SJCRH30 (cell line): ENCODE measurements at places on chromosomes 6 and 20.

DNA sequence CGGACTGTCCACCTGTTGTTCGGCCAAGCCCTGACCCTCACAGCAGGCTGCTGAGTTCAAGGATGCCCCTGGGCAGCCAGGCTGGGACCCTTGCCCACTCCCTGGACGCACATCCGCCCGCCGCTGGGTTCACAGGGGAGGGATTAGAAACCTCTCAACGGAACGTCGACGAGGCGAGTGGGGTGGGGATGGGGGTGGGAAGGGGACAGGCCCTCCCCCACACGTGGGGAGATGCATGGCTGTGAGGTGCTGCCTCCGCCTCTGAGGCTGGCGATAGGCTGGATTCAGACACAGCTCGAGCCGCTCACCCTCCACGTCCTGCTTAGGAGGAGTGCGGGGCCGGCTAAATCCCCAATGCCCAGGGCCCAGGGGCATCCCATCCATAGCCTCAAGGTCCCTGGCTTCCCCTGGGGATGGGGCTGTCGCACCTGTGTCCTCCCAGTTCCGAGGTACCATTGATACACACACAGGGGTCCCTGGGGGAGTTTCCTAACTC is 90.6 kb upstream of the BHLHE23 start:
- peak; percentile 5 for DNase-seq

DNA sequence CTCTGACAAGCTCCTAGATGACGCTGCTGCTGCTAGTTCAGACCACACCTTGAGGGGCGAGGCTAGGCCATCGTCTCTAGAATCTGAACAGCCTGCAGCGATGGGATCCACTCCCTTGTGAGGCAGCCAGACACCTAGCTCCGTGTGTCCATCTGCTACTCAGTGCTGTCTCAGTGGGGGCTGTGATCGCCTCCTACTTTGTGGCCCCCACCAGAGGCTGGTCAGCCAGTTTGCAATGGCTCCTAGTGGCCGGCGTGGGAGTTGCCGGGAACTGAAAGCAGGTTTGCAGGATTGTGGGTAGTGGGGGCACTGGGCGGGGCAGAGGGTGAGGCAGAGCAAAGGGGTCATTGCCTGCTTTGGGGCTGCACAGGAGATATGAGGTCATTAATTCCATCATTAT is 2.8 kb downstream of the CCN5 start:
- DNase-seq, result no peak

DNA sequence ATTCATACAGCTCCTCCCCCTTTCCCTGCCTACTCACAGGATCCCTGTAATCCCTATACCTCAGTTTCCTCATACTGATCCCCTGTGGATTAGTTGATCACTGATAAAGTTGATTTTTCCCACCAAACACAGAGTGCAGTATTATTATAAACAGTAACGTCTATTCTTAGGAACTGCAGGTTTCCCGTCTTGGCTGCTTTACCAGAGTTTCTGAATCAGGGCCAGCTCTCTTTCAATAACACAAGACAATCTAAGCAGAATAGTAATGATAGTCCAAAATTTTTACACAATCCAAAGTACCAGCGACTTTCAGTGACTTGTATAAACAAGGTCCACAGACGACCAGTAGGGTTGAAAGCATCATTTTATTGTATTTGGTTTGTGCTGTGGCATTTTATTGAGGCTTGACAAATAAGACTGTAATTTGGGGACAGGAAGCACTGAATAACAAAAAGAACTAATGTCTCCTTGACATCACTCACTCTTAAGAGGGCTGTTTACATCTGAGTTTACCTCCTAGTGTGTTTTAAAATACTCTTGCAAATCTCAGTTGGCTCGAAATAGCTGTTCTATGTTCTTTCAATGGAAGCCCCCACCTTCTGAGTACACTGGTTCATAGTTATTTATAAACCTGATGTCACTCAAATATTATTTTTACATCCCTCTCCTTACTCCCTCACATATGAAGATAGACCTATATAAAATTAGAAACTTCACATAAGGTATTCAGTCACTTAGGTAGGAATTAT is 6.1 kb upstream of the JARID2 start:
- no peak for DNase-seq

DNA sequence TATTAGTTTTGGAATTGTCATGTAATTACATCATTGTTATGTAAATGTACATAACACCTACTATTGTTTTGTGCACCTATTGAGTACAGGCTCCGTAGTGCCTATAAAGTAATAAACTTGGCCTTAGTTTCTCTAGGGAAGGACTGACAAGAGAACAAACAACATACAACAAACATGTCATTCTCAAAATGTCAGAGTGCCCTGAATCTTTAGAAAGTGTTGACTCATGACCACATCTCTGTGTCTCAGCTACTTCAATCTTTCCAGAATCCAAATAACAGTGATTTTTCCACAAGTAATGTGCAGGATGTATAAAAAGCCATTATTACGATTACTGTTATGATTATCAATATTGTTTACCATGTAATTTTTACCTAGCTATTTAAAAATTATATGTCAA is 17.2 kb downstream of the LAMP5 start:
- no peak for DNase-seq

DNA sequence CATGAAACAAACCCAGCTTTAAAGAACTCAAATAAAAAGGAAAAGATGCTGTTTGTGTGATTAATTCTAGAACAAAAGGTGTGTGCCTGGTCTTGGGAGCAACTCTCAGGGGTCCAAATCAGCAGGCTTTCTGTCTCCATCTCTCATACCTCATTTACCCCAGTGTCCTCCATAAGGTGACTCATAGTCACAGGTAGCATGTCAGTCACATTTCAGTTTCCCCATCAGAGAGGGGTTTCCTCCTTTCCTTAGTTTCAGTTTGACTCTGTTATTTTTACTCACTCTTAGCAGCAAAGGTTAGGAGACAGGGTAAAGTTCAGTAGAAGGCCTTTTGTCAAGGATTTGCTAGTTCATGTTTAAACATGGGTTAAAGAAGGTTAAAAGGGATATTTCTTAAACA is 46.2 kb downstream of the OGFRL1 start:
- no peak for DNase-seq

DNA sequence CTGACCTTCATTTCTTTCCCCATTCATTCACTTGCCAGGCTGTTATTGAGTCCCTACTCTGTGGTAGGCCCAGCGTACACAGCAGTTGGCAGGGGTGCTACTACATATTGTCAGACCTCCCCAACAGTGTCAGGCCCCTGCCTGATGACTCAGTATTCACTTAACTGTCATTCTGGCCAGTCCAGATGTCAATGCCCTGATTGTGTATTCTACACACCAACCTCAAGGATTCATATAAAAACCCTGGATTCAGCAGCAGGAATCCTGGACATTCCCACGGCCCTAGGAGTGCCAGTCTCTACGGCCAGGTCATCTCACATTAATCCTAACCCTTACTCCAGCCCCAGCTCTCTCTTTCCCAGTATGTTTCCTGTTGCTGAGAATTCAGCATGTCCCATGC is 151.5 kb downstream of the TASP1 start:
- no peak for DNase-seq

DNA sequence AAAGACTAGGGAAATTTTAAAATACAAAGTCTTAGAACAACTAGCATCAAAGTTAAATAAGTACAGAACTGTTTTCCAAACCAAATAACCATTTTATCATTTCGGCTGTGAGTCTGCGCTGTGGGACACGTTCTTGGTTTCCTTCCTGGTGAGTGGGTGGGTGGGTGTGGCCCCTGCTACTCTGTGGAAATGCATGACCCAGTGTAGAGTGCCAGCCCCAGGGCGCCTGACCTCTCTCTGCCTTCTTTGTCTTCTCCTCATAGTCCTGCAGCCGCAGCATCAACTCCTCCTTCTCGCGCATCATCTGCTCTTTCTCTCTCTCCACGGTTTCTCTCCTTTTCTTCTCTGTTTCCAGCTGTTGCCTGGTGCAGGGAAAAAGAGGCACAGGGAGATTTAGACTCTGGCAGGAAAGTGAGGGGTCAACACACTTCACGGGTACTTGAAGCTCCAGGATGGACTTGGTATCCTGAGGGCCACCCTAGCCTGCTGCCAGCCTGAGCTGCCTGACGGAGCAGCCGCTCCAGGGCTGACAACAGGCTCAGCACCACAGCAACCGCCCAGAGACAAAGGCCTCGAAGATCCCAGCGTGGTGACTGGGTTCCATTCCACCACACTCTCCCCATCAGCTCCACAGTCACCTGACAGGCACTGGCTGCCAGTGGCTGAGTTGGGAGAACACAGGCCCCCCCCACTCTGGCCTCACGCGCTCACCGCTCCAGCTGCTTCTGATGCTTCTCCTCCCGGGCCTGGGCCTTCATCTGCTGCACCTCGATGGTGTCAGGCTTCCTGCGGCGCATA is 48.4 kb downstream of the EZR start:
- peak; percentile 29 for DNase-seq

GRCh38 chr6:31775633-31776484 is 1.3 kb downstream of the VWA7 start:
- DNase-seq, result no peak

- DNase-seq, result no peak
Observed at GRCh38 chr6:160912411-160912810, 79.2 kb upstream of the MAP3K4 start.

DNA sequence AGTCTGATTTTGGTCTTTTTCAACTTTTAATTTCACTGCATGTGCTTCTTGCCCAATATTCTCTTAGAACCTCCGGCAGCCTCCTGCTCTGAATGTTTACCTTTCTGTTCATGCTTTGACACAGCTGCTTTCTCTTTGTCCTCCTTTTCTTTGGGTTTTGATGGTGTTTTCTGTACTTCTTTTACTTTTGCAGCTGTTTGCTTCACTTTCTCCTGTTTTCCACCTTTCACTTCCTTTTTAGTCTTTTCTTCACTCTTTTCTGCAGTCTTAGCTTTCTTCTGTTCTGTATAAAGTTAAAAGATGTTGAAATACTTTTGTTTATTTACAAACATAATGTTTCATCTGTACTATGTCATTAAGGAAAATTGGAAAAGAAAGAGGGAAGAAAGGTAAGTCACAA is 133.1 kb downstream of the TRDN start:
- DNase-seq, result no peak

DNA sequence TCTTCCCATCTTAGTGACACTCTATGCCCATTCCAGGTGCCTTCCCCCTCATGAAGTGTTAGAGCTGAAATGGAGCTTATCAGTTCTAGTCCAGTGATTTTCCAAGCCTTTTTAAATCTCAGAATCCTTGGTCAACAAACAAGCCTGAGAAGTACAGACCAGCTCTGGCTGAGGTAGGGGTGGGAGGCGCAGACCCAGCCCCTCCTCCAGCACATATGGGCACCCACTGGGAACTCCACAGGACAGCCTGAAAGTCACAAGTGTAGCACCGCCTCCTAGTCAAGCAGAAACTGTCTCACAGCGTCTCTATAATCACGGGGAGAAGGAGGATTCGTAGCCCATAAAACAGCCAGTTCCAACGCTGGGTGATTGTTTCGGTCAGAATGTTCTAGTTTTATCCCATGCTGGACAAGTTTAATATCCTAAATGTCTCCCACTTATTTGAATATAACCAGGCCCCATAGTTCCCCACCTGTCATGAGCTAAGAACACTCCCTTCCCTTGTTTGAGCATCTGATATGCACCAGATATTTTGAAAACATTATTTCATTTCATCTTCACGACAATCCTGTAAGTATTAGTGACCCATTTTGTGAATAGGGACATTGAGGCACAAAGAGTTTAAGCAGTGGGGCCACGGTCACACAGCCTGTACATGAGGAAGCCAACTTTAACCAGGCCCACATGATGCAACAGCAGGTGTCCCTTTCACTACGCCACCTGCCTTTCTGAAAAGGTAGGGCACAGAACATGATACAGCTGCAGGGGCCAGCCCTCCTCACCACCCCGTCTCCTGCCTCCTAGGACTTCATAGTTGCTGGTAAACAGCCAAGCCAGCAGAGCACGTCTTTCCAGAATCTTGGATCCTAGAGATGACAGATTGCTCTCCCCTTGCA is 40.1 kb downstream of the TRAF3IP2 start:
- no peak for DNase-seq

- no peak for DNase-seq
Observed at GRCh38 chr20:41040855-41041254, 12.2 kb downstream of the TOP1 start.

- no peak for DNase-seq
Observed at GRCh38 chr6:137715589-137716045, 151.4 kb upstream of the TNFAIP3 start.

- no peak for DNase-seq
Observed at GRCh38 chr20:21174516-21175239, 48.8 kb downstream of the KIZ start.

GRCh38 chr6:42141603-42142117 is 760 bp downstream of the C6orf132 start:
- no peak for DNase-seq

- no peak for DNase-seq
Observed at GRCh38 chr6:124924333-124924759, 37.9 kb upstream of the RNF217 start.

GRCh38 chr6:43271103-43271815 is 26.8 kb upstream of the SLC22A7 start:
- DNase-seq, result no peak

DNA sequence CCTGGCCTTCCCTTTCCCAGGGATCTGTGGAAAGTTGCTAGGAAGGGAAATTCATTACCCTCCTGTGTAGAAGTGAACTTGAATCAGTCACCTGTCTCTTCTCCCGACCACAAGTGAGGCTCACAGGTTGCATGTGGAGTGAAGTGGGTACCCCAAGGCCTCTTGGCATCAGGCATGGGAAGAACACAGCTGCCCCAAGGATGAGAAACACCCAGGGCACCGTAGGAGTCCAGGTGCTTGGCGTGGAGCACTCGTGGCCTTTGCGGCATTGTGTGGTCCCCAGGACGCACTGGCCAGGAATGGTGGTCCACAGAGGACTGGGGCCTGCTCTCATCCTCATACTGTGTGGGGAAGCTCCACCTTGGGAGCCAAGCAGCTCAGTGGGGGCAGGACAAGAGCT is 47.5 kb upstream of the VSX1 start:
- DNase-seq, result no peak

DNA sequence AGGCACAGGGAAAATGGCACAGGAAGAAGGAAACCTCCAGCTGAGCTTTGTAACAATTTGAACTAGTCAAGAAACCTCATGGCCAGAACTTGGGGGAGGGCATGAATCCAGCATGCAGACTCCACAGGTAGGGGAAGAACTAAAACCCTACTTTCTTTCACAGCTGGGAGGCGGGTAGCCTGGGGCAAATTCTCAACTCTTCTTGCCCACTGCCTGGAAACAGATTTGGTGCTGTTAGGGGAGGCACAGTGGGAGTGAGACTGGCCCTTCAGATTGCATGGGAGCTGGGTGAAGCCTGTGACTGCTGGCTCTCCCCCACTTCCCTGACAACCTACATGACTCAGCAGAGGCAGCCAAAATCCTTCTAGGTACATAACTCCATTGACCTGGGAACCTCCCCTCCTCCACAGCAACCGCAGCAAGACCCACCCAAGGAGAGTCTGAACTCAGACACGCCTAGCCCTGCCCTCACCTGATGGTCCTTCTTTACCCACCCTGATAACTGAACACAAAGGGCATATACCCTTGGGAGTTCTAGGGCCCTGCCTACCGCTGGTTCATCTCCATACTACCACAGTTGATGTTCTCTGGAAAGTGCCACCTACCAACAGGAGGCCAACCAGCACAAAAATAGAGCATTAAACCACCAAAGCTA is 37.2 kb upstream of the TRIM27 start:
- DNase-seq, result no peak

GRCh38 chr6:127348028-127348661 is 4.7 kb upstream of the ECHDC1 start:
- DNase-seq, result no peak
